ENCODE measurements at places on chromosomes 2 and 18. TPM values are rescaled to one million over a fixed set of nuclear protein-coding genes. Genes with fewer than 3 reads are reported as not detected.

The NCL gene
- 293 TPM for polyA plus RNA-seq

The BBS5 gene
- polyA plus RNA-seq, result 14.1 TPM

The POLE4 gene
- 66.1 TPM for polyA plus RNA-seq

The IMMT gene
- polyA plus RNA-seq, result 99.8 TPM

The POMC gene
- 17.9 TPM for polyA plus RNA-seq

The CXCR4 gene
- polyA plus RNA-seq, result 12.3 TPM

The SOCS6 gene
- 12.7 TPM for polyA plus RNA-seq

The ACMSD gene
- polyA plus RNA-seq, result 0.25 TPM

The SGPP2 gene
- polyA plus RNA-seq, result 5.9 TPM

The VWC2L gene
- 0.13 TPM for polyA plus RNA-seq

The ZNF892 gene
- polyA plus RNA-seq, result 7.1 TPM

The CNDP2 gene
- polyA plus RNA-seq, result 74.4 TPM

The IL36A gene
- not detected for polyA plus RNA-seq

The UGT1A4 gene
- 0.25 TPM for polyA plus RNA-seq

The EVX2 gene
- polyA plus RNA-seq, result 2.3 TPM

The DLX1 gene
- polyA plus RNA-seq, result 0.21 TPM

The RBM44 gene
- 21.1 TPM for polyA plus RNA-seq

The SCN2A gene
- polyA plus RNA-seq, result 0.57 TPM

The TRIB2 gene
- polyA plus RNA-seq, result 54.9 TPM

The SULT1C2 gene
- polyA plus RNA-seq, result 1.3 TPM

The SCN7A gene
- 3.3 TPM for polyA plus RNA-seq

The CGREF1 gene
- polyA plus RNA-seq, result 7.4 TPM

The PELI1 gene
- polyA plus RNA-seq, result 22.4 TPM

The ZNF521 gene
- 8.7 TPM for polyA plus RNA-seq

The PCBP1 gene
- 270 TPM for polyA plus RNA-seq

The RIF1 gene
- 10.6 TPM for polyA plus RNA-seq

The LIMS3 gene
- polyA plus RNA-seq, result 2.6 TPM

The PLCD4 gene
- polyA plus RNA-seq, result 13.9 TPM
